ENCODE measurements at places on chromosomes 13 and 19.

DNA sequence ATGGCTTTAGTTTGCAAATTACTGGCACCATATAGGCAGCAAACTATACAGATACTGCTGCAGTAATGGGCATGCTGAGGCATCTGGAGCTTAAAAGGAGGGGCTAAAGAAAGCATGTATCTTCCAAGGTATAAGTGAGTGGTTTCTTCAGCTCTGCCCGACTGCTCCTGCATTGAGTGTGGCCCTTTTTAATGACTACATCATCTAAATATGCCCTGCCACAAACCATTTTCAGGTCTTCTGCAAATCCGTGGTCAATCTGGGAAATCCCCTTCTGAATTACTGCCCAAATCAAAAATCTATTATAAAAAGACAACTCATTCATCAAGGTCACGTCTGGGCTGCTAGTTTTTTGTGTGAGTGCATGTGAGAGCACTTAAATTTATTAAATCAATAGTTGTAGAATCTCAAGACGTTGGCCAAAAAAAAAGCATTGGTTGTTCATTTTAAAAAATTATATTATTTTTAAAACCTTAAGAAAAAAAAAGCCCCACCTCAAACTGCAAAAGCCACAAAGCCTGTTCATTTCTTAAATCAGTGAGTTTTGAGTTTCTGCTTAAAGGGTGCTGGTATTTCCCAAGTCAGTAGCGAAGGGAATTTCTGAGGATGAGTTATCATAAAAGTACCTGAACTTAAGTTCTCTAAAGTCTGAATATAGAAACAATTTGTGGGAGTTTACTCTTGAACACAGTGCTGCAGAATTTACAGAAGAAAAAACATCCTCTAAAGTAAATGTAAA lies 16.3 kb downstream of the LCP1 start:
- DNase-seq: no peak

DNA sequence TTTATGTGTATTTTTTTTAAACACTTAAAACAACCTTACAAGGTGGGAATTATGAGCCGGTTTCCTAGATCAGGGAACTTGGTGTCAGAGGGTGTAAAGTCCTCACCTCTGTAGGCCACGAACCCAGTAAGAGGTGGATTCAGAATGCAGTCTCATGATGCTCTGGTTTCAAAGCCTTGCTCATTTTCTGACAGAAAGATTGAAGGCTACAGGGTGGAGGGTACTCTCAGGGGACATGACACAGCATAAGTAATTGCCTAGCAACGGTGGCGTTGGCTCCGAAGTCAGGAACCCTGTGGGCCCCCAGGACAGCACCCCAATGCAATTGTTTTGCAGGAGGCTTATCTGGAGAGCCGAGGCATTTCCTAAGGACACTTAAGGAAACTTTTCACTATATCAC lies 794.7 kb downstream of the EFNB2 start:
- no peak for DNase-seq

DNA sequence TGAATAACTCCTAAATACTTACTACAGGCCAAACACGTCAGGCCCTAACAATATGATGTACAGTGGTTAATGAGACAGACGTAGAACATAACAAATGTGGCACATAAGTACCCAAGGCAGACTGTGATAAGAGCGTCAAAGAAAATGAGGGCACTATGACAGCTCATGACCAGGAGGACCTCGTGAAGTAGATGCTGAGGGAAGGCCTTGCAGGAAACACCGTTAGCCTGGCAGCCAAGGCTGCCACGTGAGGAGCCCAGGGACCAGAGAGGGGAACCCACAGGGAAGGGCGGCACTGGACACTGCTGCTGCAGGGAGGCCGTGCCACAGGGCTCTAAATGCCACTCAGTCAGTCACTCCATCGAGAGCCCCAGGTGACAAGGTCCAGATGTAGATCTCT lies 5.7 kb downstream of the TUBGCP3 start:
- DNase-seq: no peak

DNA sequence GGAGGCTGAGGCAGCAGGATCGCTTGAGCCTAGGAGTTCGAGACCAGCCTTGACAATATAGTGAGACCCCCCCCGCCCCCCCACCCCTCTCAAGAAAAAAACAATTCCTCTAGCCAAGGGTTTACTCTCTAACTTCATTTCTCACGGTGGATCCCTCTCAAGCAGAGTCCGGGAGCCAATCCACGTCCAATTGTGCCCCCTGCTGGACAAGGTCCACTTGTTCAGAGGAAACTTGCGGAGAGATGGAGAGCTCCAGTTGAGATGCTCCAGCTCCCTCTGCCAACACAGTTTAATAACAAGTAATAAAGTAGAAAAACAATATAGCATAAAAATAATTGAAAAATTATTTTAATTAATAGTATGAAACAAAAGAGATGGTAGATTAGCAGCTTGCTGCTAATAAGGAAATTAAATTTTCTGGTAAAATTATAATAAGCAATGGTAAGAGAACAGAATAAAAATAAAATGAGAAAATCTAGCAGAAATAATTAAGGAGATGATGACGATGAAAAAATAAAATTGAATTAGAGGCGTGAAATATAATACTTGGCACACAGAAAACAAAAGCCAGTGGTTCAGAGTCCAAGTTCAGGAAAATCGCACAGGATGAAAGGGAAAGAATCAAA lies 14.5 kb upstream of the SIGLEC14 start:
- DNase-seq: no peak

DNA sequence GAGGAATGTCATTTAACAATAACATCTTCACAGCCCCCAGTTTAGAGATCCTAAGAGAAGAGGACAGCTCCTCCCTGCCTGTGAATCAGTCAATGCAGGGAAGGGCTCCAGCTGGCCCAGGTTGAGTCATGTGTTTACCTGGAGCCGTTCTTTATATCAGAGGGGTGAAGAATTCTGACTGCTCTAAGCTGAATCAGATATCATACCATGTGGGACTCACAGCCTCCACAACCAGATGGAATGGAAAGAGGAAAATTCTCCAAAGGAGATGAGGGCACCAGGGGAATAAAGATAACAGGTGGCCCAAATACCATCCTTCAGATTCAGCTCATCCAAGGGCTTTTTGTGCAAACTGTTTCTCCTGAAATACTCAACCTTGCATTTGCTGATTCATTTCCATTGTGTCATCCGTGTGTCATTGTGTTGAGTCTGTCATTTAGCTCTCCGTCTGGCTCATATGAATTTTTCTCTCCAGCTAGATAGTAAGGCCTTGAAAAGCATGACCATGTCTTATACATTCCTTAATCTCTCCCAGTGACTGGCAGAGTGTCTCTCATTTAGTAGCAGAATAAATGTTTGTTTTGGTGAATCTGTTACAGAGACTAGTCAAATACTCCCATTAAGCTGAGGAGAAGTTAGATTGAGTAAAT lies 217.9 kb downstream of the RFC3 start:
- DNase-seq: no peak

- no peak for DNase-seq
Observed at GRCh38 chr19:30006207-30006606, 64.2 kb downstream of the URI1 start.

- DNase-seq: no peak
Observed at GRCh38 chr13:43804461-43805070, 17.8 kb upstream of the ENOX1 start.

DNA sequence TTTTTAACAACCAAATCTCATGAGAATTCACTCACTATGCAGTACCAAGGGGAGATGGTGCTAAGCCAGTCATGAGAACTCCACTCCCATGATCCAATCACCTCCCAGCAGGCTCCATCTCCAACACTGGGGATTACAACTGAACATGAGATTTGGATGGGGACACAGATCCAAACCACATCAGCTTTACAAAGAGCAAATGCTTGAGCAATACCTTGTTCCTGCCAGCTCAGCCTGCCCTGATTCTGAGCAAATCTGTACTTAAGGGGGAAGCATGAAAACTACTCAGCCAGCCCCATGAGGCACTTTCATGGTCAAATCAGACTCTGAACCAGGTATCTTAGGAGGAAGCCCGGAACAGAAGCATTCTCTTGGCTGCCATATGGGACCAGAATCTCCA lies 259.9 kb downstream of the TBC1D4 start:
- no peak for DNase-seq
